ENCODE measurements at places on chromosomes 3 and 15.
A peak's percentile ranks its signal among the peaks of the same experiment; 100 is the strongest.

- DNase-seq, result no peak
These were observed 10.9 kb downstream of the SEMA3F start for GRCh38 chr3:50165910-50166538.

- no peak for DNase-seq
These were observed 46.0 kb downstream of the SETD2 start for GRCh38 chr3:47117807-47118364.

GRCh38 chr3:31399271-31399670, 133.5 kb upstream of the STT3B start:
- no peak for DNase-seq

- no peak for DNase-seq
These were observed 54.2 kb downstream of the RPL39L start for GRCh38 chr3:187085021-187085666.

DNA sequence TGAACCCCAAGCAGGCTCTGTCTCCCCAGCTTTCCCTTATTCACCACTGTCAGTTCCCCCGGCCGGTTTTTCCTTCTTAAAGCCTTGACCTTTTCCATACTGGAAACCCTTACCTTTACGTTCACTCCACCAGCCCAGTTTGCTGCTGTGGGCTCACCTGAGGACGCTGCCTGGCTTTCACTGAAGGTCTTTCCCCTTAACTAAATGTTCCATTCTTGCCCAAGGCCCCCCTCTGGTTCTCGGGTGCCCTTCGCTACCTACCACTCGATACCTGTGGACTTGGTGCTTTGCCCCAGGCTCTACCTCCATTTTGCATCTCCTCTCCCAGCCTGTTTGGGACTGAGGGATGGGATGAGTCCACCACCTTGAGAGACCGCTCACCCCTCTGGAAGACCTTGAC, 851 bp downstream of the AP2M1 start:
- no peak for DNase-seq

- no peak for DNase-seq
These were observed 18.6 kb downstream of the ZIC1 start for GRCh38 chr3:147427746-147428145.

DNA sequence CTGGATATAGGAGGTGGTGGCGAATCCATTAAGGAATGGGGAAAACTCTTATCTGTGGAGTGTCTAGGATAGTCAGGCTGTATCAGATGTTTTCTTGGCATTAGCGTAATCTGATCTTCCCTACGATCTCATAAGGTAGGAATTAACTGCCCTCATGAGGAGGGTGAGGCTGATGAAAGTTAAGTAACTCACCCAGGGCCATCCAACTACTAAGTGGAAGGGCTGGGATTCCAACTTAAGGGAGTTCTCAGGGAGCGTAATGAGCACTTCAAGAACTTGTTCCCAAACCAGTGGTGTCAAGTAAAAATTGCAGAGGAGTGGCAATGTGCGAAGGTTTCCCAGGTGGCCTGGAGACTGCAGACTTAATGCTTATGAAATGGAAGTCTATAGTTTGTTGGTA, 55.9 kb upstream of the OSBPL11 start:
- no peak for DNase-seq

DNA sequence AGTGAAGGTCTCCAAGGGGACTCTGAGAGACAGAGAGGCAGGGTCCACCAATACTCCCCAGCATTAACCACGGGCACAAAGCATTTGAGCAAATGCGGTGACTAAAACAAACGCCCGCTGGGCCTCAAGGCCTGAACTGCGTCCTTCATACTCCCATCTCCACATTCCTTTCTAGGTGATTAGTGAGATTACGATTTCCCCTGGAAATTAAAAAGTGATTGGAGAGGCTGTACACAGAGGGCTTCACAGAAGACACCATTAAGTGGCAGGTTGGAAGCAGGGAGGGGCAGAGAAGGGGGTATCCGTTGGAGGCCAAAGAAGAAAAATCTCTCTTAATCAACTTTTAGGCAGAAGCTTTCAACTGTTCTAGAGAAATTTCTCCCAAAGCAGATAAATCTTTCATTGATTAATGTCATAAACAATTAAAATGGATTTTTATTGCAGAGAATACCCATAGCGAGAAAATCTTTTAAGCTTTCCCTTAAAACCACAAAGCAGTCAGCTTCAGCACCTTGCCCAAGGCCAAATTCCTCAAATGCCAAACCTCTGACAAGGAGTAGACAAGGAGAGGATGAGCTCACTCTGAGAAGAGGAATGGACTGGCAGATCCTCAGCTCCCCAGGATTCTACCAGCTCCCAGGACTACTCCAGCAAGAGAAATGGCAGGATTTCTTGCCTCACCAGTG, 38.2 kb downstream of the MB21D2 start:
- no peak for DNase-seq

GRCh38 chr3:194140520-194141414, 4.8 kb downstream of the HES1 start:
- DNase-seq, result peak; percentile 38

- DNase-seq, result no peak
These were observed 24.1 kb downstream of the TMEM40 start for GRCh38 chr3:12734960-12735359.

All from GM10248 (cell line).